ENCODE measurements at places on chromosomes 3 and 15.
A peak's percentile ranks its signal among the peaks of the same experiment; 100 is the strongest.

DNA sequence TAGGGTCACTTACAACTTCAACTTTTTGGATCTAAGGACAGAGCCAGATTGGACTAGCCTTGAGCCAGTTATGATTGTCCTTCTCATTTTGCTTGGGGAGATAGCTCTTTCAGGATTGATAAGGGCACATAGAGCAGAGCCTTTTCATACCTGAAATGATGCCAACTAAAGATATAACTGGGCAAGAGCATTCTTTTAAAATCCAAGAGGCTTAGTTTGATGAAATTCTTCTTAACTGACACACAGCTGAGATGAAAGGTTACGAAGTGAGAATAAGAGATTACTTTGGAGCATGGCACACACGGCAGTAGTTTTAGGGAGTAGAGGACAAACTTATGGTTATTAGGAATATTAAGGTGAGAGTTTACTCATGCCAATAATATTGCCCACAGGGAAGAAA is 12.7 kb downstream of the CD200 start:
- peak; percentile 68 for DNase-seq

DNA sequence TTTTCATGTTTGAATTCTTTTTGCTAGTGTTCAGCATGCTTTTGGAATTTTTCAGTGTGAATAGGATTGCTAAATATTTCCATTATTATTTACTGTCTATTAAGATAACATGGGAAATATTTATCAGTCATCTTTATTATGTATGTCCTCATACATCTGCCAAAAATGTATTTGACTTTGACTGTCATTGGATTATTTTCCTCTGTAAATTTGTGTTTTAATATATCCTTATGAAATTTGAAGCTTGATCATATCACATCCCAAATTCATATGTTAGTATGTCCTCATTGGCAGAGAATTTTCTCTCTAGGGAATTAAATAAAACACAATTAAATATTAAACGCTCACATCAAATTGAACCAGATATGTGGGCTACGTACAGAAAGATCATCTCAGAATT is 32.3 kb upstream of the TRPC1 start:
- DNase-seq: no peak

DNA sequence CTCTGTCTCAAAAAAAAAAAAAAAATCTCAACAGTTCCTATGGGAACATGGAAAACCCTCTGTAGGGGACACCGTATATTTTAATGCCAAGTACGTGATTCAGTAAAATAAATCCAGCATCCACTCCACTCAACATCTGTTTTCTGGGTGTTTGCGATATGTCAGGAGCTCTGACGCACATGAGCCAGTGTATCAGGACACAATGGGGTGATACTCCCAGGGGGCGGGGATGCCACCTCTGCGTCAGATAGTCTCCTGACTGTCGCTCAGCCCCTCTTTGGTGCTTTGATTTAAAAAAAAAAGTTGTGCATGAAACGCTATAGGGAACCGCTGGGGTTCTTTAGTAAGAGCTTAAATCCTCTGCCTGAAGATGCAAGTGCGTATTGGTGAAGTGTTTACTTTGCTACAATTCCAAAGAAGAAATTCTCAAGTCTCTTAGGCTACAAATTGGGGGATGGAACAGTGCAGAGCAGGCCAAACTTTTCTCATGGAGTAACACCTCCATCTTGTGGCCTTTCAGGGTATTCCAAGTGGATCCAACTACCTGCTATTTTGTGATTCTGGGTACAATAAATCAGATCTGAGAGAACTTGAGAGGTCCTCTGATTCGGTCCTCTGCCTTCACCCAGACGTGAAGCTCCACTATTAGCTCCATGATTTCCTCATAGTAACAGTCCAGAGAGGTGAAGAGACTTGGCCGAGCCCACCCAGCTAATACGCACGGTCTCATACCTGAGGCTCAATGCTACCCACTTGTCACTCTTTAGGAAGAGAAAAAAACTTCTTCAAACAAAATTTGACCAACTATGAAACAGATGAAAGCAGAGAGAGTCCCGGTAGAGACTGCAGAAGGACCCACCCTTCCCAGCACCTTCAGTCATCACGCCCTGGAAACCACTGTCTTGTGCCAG is 9.3 kb upstream of the NR2E3 start:
- peak; percentile 71 for DNase-seq

DNA sequence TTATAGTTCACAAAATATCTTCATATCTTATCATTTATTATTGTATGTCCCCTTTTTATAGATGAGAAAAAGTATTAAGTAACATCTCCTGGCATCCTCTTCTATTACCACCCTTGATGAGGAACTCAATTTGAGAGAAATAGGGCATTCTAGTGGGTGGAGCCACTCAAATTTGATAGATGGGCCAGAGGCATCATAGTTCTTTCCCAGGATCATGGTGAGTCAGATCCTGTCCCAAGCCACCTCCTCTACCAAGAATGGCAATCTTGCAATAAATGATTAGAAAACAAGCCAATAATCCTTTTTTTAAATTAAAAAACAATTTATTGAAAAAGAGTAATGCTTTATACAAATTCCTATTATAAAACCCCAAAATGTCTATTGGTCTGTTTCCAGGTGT is 16.8 kb downstream of the CLDN1 start:
- DNase-seq: peak; percentile 33

DNA sequence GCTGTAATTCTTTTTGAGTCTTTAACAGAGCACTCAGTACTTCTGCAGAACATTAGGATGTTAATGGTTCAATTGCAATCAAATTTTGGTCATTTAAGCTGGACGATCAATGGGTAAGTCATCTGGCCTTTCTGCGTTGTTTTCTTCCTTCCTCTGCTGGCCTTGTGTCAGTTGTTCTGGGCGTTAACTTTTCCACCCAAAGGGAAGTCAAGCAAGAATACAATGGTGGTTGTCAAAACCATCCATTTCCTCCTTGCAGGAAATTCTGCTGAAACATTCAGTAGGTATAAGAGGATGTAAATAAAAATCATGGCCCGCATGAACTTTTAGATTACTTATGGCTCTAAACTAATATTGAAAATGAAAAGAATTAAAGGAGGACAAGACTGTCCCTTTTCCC is 584.0 kb downstream of the GRM7 start:
- no peak for DNase-seq

GRCh38 chr15:77457191-77457904 is 36.7 kb downstream of the HMG20A start:
- DNase-seq: no peak

GRCh38 chr3:44001072-44001471 is 240.6 kb upstream of the TOPAZ1 start:
- no peak for DNase-seq

DNA sequence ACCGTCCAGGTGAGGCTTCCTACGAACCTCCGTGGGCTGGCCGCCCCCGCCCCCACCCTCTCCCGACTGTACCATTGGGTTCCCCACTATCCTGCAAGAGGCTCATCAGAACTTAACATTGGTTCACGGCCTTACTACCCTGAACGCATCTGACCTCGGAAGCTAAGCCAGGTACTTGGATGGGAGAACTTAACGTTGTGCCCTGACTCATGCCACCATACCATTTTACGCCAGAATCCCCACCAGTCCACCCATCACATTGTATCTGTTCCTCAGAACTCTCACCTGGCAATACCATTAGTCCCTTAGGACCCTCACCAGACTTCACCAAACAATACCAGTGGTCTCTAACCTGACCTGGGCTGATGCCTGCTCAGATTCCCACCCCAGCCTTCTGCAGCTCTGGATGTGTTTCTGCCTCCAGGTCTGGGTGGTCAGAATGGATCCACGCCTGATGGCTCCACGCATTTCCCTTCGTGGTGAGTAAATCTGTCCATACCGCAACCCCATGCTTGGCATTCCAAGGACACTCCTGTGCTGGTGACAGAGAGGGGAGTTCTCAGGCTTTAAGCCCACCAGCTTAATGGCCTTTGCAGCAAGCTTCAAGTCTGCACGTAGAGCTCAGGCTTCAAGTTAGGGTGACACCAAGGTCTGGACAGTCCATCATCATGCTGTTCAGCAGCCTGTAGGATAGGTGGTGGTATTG is 562 bp downstream of the TCTA start:
- no peak for DNase-seq

- DNase-seq: peak; percentile 32
These were observed 29.2 kb upstream of the IGDCC4 start for GRCh38 chr15:65451989-65452388.

Data from amniotic epithelial cell (primary cell).